Prostate gland (tissue), 2 donors: ENCODE measurements at places on chromosomes 3 and 15. TPM values are rescaled to one million over a fixed set of nuclear protein-coding genes. Genes with fewer than 3 reads are reported as not detected.

DNA sequence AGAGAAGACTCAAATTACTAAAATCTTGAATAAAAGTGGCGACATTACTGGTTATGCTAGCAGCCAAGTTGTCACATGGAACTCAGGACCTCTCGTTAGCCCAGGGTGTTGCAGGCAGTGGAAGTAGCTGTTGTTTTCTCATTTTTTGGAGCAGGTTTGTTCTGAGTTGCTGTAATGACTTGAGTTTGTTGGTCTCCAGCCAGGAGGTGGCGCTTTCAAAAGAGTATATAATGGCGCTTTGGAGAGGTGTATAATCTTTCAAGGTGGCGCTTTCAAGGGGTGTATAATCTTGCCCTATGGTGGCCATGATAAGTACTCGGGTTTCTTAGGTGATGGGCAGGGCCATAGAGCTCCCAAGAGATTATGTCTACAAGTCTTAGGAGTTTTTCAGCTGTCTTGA, 632.7 kb downstream of the NTRK3 start:
- DNase-seq, result no peak

GRCh38 chr3:112846764-112847163, at the start of gene CD200R1L:
Gene CD200R1L, minus strand, starts transcription at chr3:112846864. Its CDS starts 17,497 bp downstream, at chr3:112829367.
- no peak for DNase-seq

DNA sequence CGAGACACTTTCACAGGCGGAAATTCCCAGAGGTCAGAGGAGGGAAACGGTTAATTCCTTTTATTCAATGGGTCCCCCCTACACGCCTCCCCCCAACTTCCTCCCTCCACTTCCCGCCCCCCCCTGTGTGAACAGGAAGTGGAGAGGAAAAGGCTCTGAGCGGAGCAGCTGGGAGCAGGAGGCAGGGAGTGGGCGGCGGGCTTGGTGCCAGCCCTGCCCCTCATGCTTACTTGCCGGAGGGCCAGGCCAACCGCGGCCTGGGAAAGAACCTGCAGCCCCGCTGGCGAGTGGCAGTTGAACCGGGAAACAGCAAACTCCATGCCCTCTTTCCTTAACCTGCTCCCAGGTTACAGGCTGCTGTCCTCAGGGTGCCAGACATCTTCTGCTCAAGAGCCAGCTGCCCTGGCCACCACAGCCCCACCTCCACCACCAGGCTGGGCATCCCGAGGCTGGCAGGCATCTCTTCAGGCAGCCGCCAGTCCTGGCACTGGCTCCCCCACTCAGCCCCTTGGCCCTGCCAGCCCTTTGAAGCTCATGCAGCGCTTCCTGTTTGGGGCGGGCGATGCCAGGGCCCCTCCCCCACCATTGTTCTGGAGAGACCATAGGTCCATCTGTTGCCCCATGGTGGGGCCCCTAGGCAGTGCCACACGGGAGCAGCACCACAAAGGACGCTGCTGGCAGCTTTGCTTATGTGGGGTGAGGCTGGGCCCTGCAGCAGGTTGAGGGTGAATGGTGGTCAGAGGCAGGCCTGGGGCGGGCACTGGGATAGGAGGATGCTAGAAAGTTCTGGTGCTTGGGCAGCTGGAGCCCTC, 12.9 kb downstream of the VPS18 start:
- no peak for DNase-seq

- no peak for DNase-seq
Measured at GRCh38 chr3:170565495-170565894, 20.4 kb downstream of the SLC7A14 start.

GRCh38 chr15:75822685-75823278, 20.5 kb upstream of the UBE2Q2 start:
- no peak for DNase-seq

Gene ANKRD63
- total RNA-seq, result 2.7 TPM

Gene AGBL1
- total RNA-seq, result 0.23 TPM

Gene PAQR5
- total RNA-seq, result 0.17 TPM
